Fibroblast of the aortic adventitia (primary cell): ENCODE measurements at places on chromosomes 16 and 17. TPM values are rescaled to one million over a fixed set of nuclear protein-coding genes. Genes with fewer than 3 reads are reported as not detected.

Gene RAB37
- total RNA-seq = 0.09 TPM in 1 of 2 replicates, not detected in the other

Gene CACNG3
- total RNA-seq = not detected in 2 replicates

Gene LRRC75A
- total RNA-seq = 3.6 and 6.1 TPM in 2 replicates

Gene CCR7
- total RNA-seq = not detected in 2 replicates

Gene LASP1
- total RNA-seq = 65.6 and 174 TPM in 2 replicates

Gene BRD7
- total RNA-seq = 34.0 and 49.7 TPM in 2 replicates

Gene HOXB5
- 0.27 and 0.57 TPM in 2 replicates for total RNA-seq

Gene TCAP
- 0.36 and 0.49 TPM in 2 replicates for total RNA-seq

Gene CCL7
- total RNA-seq = not detected in 2 replicates
